ENCODE measurements at places on chromosomes 7 and 10.

DNA sequence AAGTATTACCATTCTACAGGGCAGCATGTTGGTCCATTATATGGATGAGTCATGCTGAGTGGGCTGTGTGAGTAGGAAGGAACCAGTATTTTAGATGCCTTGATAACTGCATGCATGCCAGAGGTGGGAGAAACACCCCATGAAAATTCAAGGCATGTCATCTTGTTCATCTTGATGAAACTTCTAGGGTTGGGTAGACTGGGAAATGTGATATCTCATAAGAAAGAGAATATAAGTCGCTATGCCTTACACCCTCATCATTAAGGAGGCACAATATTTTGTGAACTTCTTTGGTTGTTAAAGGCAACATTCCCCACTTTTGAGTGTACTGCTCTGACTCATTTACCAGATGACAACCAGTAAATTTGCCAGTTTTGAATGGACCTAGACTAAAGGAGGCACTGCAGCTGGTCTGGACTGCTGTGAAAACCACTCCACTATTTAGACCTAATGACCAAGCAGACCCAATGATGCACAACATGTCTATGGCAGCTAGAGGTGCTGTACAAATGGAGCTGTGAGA is 48.0 kb downstream of the ZNF365 start:
- no peak for DNase-seq

- DNase-seq, result no peak
Measured at GRCh38 chr7:135234727-135235126, 1.1 kb downstream of the STRA8 start.

DNA sequence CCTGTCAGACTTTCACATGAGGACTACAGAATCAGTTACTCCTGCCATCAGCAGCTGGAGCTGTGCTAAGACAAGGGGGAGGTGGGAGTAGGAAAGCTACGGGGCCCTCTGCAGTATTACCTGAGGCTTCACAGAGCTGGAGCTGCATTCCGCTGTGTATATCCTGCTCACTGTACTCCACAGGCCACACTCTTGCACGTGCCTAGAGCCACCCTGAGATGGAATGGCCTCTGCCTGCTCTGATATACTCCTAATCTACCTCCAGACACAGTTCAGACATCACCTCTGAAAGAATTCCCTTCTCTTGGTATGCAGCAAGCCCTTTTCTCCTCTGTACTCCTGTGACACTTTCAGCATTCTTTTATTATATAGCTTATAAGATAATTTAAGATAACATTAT is 34.8 kb downstream of the TRDMT1 start:
- DNase-seq, result no peak

DNA sequence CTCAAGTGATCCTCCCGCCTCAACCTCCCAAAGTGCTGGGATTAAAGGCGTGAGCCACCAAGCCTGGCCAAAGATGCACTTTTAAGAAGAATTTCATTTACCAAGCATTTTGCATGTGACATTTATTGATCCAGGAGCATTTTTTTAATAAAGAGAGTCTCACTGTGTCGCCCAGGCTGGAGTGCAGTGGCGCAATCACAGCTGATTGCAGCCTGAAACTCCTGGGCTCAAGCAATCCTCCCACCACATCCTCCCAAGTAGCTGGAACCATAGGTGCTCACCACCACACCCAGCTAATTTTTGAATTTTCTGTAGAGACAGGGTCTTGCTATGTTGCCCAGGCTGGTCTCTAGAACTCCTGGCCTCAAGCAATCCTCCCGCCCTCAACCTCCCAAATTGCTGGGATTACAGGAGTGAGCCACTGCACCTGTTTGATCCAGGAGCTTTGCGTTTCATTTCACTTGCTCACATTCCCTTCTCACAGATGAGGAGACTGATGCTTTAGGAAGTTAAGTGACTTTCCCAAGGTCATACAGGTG is 4.4 kb upstream of the TBL2 start:
- no peak for DNase-seq

GRCh38 chr7:48360574-48360973 is 189.3 kb downstream of the ABCA13 start:
- DNase-seq, result no peak

DNA sequence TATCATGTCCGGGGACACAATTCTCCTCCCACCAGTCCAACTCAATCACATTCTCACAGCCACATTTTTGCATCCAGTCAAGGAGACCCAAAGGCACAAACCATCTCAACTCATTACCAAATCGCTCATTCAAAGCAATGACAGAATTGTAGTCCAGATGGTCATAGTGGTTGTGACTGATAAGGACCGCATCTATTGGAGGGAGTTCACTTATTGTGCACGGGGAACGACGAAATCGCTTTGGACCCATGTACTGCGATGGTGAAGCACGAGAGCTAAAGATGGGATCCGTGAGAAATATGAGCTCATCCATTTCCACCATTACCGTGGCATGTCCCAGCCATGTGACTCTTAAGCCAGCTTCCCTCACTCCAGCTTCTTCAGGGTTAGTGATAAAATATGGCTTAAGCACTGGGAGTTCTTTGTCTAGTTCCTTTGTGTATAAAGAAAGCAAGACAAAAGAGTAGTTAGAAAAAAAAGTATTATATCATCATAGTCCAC is 29.1 kb downstream of the NAPEPLD start:
- DNase-seq, result no peak

DNA sequence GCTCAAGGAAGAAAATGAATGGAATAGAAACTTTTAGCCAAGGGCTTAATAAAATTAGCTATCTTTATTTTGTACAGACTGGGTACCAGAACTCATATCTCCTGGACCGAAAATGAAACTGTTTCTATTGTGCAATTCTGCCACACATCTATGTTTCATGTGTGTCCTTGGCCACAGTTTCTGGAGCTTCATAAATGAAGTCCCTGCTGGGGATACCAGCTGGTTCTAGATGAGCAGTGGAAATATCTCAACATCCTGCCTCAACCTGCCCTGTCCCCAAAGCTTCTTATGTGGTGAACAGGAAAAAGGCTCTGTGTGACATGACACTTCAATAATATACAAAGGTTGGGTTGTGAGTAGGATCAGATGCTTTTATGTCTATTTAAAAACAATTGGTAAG is 310.1 kb upstream of the SORCS1 start:
- DNase-seq, result no peak

GRCh38 chr7:79622781-79623180 is 169.3 kb upstream of the MAGI2 start:
- DNase-seq, result no peak

DNA sequence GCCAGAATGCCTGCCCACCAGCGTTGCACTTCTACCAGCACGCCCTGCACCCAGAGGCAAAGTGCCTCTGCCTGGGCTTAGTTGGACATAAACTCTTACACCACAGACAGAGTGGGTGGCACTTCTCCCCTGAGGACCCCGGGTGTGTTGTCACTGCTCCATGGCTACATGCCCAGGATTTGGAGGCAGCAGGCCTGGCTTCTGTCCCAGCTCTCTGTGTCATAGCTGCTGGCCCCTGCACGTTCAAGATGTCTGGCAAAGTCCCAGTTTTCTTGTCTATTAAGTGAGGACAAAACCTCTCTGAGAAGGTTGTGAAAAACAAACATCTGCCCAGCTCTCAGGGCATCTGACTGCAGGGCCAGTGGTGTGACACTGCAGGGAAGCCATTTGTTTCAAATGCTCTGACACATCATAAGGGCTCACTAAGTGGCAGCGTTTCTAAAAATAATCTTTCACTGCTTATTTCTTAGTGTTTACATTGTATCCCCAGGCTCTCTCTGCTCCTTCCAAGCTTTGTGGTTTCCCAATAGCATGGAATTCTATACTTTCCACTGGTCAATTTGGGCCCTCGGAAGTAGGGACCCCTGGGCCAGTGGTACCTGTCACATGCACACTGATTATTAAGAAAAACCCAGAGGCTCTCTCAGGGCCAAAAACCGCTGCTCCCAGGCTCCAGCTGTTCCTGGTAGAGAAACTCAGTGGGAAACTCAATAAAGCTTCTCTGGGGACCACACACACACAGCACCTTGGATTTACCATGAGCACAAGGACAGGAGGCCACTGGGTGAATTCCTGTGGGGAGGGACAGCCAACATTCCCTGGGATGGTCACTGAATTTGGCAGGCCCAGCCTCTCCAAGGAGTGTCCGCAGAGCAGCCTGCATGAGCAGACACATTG is 86.2 kb upstream of the ANLN start:
- DNase-seq, result peak; percentile 56

DNA sequence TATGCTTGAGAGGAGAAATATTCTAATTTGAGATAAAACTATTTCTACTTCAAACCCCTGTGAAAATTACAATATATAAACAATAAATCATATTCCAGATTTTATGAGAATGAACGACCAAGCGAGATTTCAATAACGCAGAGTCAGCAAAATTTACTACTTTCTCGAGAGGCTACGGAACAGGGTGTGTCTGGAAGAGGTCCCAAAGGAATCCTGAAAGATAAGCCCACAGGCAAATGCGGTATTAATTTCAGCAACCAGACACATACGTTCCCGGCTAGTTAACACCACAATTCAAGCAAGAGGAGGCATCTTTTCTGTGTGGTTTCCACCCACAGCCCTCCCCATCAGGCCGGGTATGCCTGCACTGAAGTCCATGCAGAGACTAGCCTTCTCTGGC is 26.4 kb downstream of the BEND7 start:
- no peak for DNase-seq

DNA sequence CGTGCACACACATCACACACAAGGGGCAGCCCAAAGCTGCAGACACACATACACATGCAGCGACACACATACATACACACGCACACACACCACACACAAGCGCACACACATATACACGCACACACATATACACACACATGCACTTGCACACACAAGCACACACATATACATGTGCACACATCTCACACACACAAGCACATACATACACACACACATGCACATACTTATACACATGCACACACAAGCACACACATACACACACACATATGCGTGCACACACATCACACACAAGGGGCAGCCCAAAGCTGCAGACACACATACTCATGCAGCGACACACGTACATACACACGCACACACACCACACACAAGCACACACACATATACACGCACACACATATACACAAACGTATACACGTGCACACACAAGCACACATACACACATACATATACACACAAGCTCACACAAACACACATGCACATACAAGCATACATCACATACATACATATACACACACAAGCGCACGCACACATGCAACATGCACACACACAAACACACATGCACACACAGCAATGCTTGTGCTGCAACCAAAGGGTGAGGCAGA is 178.8 kb upstream of the PFKP start:
- no peak for DNase-seq

- DNase-seq, result no peak
Measured at GRCh38 chr7:129950933-129951225, 1.9 kb downstream of the UBE2H start.

All from suppressor macrophage treated with lipopolysaccharide for 4 hours (primary cell).